ENCODE measurements at places on chromosomes 3 and 15.
A peak's percentile ranks its signal among the peaks of the same experiment; 100 is the strongest.

DNA sequence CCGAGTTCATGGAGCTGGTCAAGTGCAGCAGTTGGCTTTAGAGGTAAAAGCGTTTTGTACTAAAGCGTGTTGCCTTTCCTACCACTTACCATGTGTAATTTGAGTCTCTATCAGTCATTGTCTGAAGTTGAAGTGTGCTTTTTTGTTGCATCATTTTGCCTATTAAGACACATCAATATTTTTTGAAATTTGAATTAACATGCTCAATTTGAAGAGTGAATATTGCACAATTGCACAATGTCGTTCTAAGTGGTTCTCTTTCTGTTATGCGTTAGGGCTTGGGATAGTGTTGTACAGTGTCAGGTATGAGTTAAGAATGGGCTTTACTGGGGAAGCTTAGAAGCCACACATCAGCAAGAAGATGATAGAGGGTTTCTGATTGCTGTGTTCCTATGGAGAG lies 84.0 kb upstream of the ACKR4 start:
- DNase-seq: no peak

- DNase-seq: no peak
Measured at GRCh38 chr3:101970905-101971304, 121.6 kb downstream of the NFKBIZ start.

- no peak for DNase-seq
Measured at GRCh38 chr3:119769394-119770149, 12.3 kb upstream of the NR1I2 start.

DNA sequence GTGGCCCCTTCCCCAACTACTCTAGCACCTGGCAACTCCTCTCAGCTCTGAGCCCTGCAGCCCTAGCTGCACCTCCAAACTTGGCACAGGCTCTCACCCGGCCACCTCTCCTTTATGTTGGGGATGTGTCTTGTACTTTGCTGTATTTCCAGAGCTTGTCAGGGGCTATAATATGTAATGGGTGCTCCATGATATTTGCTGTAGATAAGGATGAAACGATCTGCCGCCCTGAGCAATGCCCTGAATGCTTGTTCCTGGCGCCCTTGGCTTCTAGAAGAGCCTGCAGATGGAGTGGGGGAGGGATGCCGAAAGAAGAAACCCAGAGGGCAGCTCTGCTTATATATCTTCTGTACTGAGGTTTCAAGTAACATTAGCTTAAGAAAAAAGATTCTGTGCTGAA lies 35.9 kb upstream of the ZBTB38 start:
- DNase-seq: no peak

- DNase-seq: no peak
Measured at GRCh38 chr3:152609891-152610290, 225.0 kb upstream of the P2RY1 start.

- no peak for DNase-seq
Measured at GRCh38 chr3:28841441-28841840, 439.4 kb upstream of the RBMS3 start.

GRCh38 chr3:45092132-45093031 lies 53.8 kb downstream of the CDCP1 start:
- DNase-seq: peak; percentile 63

DNA sequence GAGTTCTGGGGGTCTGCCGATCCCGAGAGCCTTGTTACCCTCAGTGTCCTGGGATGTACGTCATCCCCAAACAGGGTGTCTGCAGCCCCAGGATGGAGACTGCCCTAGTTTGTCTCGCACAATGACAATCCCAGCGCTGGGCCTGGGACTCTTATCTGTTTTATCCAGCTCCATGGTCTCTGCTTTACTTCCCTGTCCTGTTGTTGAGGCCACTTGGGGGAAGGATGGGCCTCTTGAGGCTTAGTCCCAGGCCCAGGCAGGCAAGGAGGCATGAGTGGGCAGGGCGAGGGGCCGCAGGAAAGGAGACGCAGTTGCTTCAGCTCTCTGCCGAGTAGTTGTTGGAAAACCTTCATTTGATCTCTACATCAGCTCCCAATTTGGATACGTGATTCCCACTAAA lies 17.4 kb downstream of the SMAD6 start:
- DNase-seq: no peak

GRCh38 chr15:90208356-90208755 lies 7.2 kb downstream of the SEMA4B start:
- no peak for DNase-seq

DNA sequence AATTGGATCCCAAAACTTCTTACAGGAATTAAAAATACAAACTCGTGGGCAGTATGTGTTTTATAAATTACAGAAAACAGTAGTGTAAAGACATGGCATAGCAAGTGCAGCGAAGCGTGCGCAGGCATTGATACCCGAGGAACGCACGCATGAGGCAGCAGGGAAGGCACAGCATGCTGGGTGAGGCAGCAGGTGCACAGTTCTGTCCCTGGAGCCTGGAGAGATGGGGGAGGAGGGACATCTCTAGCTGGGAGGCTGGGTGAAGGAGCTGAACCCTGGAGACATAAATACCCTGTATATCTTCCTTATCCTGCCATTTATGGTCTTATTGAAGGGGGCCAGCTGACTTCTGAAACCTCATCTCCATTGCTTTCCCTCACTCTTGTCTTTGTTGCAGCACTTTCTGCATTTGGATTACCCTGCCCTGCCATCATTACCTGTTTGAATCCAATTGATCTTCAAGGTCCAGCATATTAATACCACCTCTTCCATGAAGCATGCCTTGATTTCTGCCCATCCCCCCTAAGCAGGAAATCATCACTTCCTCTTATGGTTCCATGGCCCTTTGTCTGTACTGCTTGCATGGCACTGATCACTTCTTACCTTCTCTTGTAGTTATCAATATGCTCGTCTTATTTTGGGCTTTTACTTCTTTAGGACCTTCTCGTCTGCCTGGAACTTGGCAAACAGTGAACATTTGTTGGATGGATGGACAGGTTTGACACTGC lies 20.5 kb downstream of the LPP start:
- DNase-seq: no peak

All from AG08395 (cell line).